ENCODE measurements at places on chromosomes 16 and 17.

GRCh38 chr16:70778901-70779309, 22.1 kb downstream of the VAC14 start:
- DNase-seq: peak; percentile 72

DNA sequence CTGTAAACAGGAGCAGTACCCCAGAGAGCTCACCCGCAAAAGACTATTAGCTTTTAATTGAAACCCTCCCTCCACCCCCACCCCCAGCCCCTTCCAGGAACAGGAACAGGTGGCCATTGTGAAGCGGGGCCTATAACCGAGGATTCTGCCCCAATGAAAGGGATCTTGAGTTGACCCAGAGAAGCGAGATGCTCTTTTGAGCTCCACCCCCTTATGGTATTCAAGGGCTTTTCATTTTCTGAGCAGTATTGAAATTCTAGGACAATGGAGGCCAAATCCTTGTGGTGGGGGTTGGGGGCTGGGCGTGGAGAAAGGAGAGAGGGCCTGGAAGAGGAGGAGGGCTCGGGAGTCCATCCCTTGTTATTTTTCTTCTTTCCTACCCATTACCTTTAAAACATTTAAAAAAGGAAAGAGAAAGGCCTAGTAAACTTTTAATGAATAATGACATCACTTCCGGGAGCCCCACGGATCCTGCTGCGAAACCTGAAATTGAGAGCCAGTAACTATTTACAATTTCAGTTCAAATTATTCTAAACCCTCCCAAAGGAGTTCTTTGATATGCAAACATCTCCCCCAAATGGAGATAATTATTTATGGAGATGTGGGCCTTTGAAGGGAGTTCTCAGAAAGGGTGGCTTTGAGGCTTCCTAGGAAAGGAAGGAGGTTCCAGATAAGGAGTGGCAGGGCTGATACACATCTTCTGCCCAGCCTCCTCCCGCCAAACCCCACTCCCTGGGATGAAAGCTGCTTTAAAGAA, 30.5 kb downstream of the HS3ST3B1 start:
- no peak for DNase-seq

- DNase-seq: no peak
These were observed 1.8 kb upstream of the PPM1D start for GRCh38 chr17:60598001-60598736.

DNA sequence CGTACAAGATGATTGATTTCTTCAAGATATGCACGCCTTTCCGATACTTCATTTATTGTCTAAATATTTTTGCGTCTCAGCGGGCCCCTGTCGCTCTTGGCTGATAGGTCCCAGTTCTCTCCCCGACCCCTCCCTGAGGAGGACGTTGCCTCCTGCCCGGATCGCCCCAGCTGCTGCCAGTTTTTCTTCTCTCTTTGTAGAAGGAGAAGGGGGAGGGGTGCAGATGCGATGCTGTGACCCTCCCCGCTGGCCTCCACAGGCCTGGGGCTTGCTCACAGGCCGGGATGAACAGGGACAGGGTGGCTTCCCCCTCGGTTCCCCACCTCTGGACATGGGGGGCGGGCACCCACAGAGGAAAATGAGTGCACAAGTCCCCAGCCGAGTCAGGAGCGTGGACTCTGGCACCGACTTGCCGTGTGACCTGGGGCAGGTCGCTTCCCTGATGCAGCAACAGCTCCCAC, 53.6 kb upstream of the ZC3H18 start:
- DNase-seq: no peak

GRCh38 chr16:72946063-72946462, 101.9 kb downstream of the ZFHX3 start:
- no peak for DNase-seq
